ENCODE measurements at places on chromosomes 3 and 15. TPM values are rescaled to one million over a fixed set of nuclear protein-coding genes. Genes with fewer than 3 reads are reported as not detected.
A peak's percentile ranks its signal among the peaks of the same experiment; 100 is the strongest.

- DNase-seq, result no peak
Observed at GRCh38 chr3:47571391-47572175, 7.1 kb downstream of the CSPG5 start.

- DNase-seq, result no peak
Observed at GRCh38 chr15:75140080-75140879, 61.4 kb upstream of the C15orf39 start.

Gene KIF7
- 17.5 TPM for total RNA-seq

DNA sequence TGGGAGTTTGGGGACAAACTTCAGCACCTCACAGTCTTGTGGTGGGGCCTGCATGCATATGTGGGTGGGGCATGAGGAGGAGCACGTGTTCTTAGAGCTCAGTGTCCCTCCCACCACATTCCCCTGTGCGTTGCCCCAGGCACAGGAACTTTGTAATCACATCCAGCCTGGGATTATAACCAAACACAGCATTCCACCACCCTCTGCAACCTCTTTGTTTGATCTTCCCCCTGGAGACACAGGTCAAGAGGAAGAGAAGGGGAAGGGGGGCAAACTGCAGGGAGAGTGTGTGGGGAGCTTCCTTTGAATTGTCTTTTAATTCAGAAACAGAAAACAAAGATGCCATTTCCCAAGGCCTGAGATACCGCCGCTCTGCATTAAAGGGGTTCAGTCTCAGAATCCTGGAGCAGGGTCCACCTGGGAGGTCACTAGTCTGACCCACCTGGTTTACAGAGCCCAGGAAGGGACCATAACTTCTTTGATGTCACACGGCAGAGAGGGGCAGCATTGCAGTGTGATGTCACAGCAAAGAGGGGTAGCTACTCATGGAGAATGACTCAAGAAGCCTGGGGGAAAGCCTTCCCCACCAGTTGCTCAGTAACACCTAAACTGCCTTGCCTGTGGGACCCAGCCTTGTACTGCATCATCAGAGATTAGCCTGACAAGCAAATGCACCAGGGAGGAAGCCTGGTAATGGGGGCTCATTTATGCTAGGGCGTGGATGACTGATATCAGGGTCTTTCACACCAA, 106.3 kb upstream of the RNU6-1 start:
- no peak for DNase-seq

Gene ATP13A5
- not detected for total RNA-seq

GRCh38 chr3:195263925-195264600, 6.9 kb downstream of the XXYLT1 start:
- DNase-seq, result peak; percentile 47

Gene GNAT1
- total RNA-seq, result not detected

Gene ZSCAN2
- 4.1 TPM for total RNA-seq

- DNase-seq, result no peak
Observed at GRCh38 chr15:64279131-64279530, 76.8 kb downstream of the CSNK1G1 start.

Gene AADACL2
- 0.24 TPM for total RNA-seq

Gene PLSCR5
- not detected for total RNA-seq

DNA sequence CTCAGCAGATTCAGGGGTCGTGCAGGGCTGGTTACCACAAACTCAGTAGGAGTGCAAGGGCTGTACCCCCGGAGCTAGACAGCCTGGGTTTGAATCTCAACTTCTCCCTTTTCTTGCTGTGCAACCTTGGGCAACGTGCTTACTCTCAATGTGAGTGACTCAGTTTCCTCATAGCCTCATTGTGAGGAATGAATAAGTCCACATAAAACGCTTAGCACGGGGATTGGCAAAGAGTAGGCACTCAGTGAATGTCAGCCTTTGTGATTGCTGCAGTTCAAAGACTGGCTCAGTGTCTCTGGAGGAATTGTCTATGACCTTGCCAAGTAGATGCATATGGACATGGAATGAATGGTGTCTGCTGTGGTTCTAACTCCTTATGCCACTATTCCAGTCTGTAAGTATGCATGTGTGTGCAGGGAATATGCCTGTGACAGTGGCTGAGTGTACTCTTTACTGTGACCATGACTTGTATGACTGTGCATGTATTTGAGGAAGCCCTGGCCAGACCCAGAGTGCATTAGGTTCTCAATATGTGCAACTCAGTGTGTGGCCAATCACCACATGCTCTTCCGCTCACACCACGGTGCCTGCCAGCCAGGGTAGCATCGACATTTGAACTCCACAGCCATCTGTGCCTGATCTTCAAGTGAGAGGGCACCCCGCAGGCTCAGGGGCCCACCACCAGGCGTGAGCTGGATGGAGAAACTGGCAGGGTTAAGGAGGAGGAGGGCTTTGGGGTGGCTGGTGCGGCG, 900 bp upstream of the HYAL3 start:
- DNase-seq, result no peak

Gene CKMT1A
- total RNA-seq, result not detected

GRCh38 chr3:156750191-156750873, 75.8 kb upstream of the LEKR1 start:
- no peak for DNase-seq

Gene PXK
- total RNA-seq, result 19.8 TPM

DNA sequence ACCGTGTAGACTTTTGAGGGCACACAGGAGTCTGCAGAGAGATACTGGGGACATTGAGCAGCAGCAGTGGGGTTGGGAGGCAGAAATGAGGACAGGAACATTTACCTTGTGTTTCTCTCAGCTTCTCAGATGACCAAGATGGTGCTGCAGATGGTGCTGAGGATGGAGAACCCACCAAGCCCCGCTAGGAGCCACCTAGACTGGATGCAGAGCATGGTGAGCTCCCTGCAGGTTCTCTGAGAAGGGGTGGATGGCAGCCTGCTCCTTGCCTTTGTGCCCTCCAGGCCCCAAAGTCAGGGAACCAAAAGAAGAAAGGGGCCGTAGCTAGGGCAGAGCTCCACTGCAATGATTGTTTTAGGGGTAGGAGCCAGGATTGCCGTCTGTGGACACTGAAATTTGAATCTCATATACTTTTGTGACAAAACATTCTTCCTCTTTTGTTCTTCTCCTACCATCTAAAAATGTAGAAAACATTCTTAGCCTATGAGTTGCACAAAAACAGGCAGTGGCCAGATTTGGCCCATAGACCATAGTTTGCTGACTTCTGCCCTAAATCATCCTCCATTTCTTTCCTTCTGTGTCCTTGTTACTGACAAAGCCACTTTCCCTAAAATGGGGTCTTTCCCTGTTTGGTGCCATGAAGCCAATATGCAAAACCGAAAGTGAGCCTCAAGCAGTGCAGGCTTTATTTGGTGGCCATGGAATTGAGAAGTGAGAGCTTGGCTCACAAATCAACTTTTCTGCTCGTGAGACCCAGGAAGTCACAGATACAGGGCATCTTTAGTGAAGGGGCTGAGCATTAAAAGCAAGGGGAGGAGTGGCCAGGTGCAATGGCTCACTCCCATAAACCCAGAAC, 11.9 kb upstream of the MUC20 start:
- peak; percentile 41 for DNase-seq

- no peak for DNase-seq
Observed at GRCh38 chr15:26562336-26562735, 210.5 kb downstream of the GABRB3 start.

GRCh38 chr3:151262871-151263525, 15.3 kb downstream of the P2RY14 start:
- no peak for DNase-seq

Gene CYP1A2
- not detected for total RNA-seq

DNA sequence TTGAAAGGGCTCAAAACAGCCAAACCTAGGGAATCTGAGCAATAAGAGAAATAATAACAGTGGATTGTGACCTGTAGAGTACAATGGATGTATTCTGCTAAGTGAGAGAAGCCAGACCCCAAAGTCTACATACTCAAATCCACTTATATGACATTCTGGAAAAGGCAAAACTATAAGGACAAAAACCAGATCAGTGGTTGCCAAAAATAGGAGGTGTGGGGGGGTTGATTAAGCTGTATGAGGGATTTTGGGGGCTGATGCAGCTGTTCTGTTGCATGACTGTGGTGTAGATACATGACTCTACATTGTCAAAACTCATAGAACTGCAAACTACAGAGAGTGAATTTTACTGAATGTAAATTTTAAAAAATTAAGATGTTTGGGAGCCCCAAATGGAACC, 20.1 kb upstream of the CGNL1 start:
- DNase-seq, result no peak

GRCh38 chr3:69326855-69327300, 59.0 kb downstream of the FRMD4B start:
- DNase-seq, result no peak

DNA sequence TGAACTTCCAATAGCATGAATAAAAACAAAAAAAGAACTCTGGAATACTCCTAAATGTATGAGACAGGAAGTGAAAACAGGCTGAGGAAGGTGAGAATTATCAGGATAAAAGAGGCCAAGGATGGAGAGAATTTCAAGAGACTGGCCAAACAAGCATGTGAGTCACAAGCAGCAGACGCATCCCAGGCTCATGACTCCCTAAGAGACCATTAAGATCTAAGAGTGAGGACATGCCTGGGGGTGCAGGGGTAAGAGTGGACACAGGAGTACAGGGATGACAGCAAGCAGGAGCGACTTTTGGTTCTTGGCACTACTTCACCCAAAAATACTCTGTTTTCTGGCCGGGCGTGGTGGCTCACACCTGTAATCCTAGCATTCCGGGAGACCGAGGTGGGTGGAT, 7.1 kb downstream of the SCAMP2 start:
- DNase-seq, result no peak

GRCh38 chr3:102466001-102466400, 31.2 kb downstream of the ZPLD1 start:
- no peak for DNase-seq

Gene LINS1
- total RNA-seq, result 19.2 TPM

DNA sequence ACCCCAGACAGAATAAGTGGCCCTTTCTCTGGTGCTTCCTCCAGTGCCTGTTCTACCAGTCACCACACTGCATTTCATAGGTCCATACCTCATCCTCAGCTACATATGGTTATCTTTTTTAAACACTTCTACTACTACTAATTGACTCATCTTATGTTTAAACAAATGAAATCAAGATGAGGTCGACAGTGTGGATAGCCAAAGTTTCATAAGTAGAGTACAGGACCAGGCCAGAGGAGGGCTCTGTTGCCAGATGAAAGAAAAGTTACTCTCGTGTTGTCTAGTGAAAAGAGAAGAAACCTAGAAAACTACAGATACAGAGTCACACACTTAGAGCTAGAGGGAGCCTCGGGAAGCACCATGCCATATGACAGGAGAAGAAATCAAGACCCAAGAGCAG, 296.1 kb downstream of the VPS13C start:
- no peak for DNase-seq

DNA sequence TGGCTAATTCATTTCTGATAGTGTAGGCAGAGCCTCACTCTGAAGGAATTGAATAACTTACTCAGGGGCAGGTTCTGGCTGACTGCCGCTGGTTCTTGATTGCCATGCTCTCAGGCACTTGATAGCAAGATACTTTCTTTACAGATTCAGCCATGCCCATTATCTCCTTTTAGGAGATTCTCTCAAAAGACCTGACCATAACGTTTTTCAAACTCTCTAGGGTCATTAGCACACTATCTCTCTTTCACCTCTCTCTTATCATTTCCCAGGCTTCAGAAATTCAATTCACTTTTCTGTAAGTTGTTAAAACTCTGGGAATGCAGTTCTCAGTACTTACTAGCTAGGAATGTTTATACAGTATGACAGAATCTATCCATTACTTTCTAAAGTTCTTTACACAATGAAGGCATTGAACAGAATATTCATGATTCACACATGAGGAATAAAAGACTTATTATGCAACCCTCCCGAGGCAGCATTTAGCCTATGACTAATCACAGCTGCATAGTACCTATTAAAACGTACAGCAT, 850.3 kb upstream of the CADM2 start:
- DNase-seq, result no peak

GRCh38 chr3:131387796-131388489, 6.4 kb downstream of the NUDT16 start:
- no peak for DNase-seq

Gene NRROS
- total RNA-seq, result 7.6 TPM

Gene COL7A1
- total RNA-seq, result 5.4 TPM

- no peak for DNase-seq
Observed at GRCh38 chr3:170910542-170910941, 2.1 kb upstream of the EIF5A2 start.

GRCh38 chr15:92608866-92609700, 46.5 kb downstream of the FAM174B start:
- DNase-seq, result no peak

Gene PLA1A
- total RNA-seq, result 5.7 TPM

GRCh38 chr3:143224716-143225115, 105.1 kb downstream of the CHST2 start:
- DNase-seq, result no peak

GRCh38 chr15:64869501-64869900, 27.8 kb downstream of the PLEKHO2 start:
- no peak for DNase-seq

GRCh38 chr15:100759106-100759505, 120.5 kb upstream of the ALDH1A3 start:
- no peak for DNase-seq

GRCh38 chr3:161066930-161067329, 38.2 kb downstream of the B3GALNT1 start:
- no peak for DNase-seq

DNA sequence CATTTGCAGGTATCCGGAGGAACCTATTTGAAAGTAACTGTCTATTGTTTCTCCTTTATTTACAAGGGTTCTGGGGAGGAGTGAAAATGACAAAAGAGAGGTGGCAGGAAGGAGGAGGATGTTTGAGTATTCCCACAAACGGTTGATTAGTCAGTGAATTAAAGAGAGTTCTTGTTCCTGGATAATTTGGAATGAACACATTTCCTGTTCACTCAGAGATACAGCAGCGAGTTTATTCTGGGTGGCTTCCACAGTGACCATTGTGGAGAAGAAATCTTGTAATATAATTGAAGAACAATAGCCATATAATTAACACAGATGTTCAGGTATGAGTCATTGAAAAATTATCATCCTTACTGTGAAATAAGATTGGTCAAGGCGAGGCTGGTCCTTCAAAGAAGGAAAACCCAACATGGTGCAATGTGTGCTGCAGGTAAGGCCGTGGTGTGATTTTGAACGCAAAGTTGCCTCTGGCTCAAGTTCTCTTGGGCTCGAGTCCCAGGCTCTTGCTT, 77.3 kb downstream of the NFKBIZ start:
- no peak for DNase-seq

DNA sequence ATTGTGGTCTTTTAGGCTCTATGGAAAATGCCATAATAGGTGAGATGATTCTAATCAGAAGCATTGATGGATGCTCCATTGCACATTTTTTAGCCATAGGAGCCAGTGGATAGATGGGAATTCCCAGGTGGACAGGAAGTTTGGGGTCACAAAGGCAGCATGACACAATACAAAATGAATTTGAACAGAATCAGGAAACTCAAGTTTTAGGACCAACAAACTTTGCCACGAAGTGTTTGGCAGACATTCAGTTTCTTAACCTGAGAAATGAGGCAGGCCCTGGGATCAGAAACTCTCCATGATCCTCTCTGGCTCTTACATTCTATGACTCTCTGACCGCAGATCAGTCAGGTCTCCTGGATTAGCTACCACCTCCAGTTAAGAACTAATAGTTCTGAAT, 275.4 kb downstream of the TIGIT start:
- DNase-seq, result no peak

- DNase-seq, result no peak
Observed at GRCh38 chr3:108092501-108092900, 1.7 kb upstream of the CD47 start.
